Forelimb muscle (tissue), 1 donor: ENCODE measurements at places on chromosomes 16 and 17. TPM values are rescaled to one million over a fixed set of nuclear protein-coding genes. Genes with fewer than 3 reads are reported as not detected.
A peak's percentile ranks its signal among the peaks of the same experiment; 100 is the strongest.

DNA sequence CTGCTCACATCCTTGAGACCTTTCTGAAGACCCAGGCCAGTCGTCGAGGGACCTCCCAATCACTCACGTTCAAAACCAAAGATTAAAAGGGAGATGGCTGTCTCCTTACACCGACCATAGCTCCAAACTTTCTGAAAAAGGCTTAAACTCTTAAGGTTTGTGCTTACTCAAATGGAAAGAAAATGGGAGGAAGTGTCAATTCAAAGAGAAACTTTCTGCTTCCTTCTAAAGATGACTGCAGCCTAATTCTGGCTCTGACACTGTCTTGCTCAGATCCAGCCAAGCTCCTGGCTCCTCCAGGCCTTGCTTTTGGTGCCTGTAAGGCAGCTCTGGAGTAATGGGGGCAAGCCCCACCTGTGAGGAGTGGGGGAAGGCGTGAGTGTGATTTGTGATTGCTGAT is 54.9 kb upstream of the WSB1 start:
- DNase-seq: no peak

GRCh38 chr16:57720142-57720575 is 15.4 kb upstream of the KATNB1 start:
- no peak for DNase-seq

GRCh38 chr16:83813823-83814658 is 6.3 kb downstream of the HSBP1 start:
- no peak for DNase-seq

DNA sequence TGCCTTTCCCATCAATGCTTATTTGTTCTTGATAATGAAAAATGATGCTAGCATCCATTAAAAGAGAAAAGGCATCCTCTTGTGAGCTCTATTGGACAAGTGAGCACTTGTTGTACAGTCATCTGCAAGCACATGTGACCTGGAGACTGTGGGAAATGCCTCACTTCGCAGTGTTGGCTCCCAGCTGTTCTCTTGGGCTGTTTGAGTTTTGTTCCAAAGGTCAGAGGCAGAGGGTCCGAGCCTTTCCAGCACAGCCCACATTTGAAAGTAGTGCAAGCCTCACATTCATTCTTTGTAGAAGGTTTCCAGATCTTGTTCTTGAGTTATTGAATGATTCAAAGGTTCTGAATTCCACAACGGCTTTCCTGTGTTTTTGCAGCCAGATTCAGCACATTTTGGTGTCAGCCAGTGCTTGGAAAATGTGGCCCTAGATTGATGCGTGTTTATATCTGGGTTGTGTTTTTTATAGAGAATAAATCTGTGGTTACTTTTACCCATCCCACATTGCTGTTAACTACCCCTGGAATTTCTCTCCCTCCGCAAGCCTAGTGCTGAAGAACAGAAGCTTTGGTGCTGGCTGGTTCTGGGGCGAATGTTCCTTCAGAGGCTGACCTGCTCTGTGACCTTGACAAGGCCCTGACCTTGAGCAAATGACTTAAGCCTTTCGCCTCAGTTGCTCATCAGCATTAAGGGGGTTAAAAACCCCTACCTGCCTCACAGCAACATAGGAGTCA is 49.8 kb downstream of the CDH1 start:
- DNase-seq: peak; percentile 56

DNA sequence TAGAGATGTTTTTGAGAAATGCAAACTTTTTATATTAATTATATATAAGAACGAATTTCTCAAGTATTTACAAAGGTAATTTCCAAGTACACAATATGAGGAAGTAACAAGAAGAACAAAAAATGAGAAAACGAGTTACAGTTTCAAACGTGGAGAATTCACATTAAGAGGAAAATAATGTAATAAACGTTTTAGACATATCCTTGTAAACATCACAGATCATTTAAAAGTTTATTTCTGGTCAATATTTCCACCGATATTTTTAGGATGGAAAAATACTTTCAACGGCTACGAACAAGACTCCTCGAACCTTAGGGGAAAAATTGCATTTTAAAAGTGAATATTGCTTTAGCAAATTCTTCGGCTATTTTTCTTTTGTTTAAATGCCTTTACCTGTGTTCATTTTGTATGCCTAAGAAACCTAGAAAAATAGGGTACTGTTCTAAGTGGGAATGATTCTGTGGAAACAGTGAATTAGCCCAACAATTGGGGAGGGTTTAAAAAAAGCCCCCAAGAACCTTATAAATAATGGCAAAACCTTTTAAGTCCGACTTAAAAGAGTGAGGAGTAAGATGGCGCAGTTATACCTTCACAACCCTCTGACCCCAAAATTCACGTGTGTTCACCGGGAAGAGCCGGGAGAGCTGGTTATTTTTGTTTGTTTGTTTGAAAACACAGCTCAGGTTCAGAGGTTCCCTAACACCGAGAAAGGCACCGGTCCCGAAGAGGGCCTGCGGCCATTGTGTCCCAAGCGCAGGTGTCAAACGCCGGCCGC is 3.3 kb downstream of the HNF1B start:
- DNase-seq: no peak

The NTN3 gene
- 3.6 TPM for polyA plus RNA-seq

DNA sequence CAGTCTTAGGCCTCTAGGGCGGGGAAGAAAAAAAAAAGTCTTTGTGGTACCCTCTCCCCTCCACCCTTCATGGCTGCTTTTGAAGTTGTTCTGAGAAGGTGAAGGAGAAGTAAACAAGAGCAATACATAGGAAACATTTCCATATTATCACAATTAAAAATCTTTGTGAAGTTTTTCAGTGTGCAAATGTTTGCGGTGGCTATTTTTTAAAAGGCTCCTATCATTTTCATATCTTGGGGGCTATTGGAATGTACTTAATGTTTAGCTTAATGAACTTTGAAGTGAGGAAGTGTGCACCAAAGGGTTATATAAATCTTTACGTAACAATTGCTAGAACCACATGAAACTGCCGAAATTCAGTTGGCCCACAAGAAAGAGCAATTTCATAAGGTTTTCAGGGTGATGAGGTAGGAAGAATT is 7.6 kb downstream of the NOL11 start:
- no peak for DNase-seq

The DDX28 gene
- 4.8 TPM for polyA plus RNA-seq
